ENCODE measurements at places on chromosomes 1 and 21.

DNA sequence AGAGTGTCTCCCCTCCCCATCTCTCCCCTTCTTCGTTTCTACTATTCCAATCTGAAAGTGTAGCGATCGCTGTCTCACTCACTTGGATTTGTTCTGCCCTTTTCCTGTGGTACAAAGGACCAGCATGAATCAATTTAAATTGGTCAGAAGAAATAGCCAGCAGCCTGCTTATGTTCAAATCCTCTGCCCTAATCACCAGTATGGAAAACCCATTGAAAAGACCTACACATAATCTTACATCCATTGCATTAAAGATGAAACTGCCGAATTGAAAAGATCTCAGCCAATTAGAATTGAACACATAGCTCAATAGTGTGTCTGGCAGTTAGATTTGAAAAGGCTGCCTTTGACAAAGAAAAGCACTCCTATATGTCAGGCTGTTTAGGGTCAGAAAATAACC lies 122.6 kb downstream of the TNNI3K start:
- DNase-seq, result no peak

DNA sequence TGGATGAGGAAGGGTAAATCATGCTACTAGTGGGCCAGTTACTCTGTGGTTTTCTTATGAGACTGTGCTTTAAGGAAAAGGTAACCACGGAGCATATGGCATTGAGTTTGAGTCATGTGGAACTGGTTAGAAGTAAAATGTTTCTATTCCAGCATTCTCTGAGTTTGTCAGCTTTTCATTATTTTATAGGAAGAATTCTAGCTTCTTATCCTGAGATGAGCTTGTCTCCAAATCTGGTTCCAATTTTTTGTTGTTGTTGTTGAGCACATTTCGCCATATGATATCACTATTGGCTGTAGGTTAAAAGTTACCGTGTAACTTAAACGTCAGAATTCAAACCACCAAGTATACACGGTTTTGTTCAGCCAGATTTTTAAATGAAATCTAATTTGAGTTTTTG lies 69.9 kb downstream of the ATF6 start:
- DNase-seq, result no peak

- no peak for DNase-seq
Observed at GRCh38 chr1:168960595-168960994, 145.9 kb upstream of the ATP1B1 start.

DNA sequence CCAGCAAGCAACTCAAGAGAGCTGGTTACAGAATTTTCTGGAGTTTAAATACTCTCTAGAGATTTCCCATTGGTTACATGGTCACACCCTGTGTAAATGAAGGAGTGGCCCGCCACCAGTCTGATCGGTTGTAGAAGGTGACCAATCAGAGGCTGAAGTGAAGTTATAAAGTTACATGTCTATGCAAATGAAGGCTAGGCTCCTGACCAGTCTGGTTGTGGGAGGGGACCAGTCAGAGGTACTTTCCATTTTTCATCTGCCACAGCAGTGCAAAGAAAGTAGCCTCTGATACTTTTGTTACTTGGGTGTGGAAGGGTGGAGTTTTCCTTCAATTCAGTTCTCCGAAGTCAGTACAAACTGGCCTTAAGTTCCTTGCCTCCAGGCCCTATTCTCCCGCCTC lies 273.7 kb downstream of the BARHL2 start:
- DNase-seq, result no peak

DNA sequence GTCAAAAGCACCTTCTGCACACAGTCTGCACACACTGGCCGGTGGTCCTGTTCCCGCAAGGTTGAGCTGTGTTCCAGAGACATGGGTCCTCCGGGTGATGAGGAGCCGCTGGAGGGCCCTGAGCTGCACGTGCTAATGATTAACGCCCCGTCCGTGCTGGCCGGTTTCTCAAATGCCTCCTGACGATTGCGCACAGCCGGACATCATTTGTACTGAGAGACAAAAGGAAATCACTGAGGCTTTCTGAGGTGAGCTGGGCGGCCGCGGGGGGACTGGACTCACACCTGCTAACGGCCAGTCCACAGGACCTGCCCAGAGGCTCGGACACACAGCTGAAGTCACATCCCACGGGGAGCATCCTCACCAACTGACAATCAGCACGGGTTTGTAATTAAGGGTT lies 29.2 kb downstream of the POFUT2 start:
- DNase-seq, result no peak

DNA sequence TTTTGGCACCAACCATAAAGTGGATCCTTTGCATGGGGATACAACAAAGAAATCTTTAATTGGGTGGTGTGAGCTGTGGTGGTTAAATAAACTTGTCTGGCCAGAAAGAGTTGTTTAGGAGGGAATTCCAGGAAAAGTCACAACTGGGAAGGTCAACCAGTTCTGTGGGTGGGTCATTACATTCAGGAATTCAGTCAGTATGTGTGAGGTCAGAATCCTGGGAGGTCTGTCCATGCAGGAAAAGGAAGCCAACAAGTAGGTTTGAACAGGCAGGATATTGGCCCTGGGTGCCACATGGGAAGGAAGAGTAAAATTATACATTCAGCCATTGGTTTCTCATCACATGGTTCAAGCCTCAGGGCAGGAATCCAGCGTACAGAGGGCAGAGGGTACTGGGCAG lies 162.3 kb upstream of the ADAMTS5 start:
- no peak for DNase-seq

DNA sequence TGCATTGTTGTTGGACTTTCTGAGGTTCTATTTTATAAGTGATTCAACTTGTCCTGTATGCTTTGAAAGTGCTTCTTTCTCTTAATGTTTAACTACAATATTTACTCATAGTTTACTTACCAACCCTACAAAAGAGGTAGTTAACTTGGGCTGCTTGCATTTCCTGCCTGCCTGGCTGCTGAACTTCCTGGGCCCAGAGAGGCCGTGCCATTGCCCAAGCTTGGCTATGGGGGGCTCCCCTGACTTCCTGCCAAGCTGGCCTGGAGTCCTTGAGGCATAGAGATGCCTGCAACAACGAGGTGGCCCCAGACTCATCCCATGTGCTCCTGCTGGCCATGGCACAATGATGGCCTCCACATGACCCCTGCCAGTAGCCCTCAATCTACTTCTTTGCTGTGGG lies 361.6 kb upstream of the PLD5 start:
- no peak for DNase-seq

Measured in activated CD4-positive, alpha-beta T cell treated with anti-CD3 and anti-CD28 coated beads, Interleukin-2, amount 50 U/mL, for 1 hour (primary cell).